ENCODE measurements at places on chromosomes 7 and 10.

- DNase-seq: no peak
Measured at GRCh38 chr10:31536302-31536701, 217.3 kb downstream of the ZEB1 start.

DNA sequence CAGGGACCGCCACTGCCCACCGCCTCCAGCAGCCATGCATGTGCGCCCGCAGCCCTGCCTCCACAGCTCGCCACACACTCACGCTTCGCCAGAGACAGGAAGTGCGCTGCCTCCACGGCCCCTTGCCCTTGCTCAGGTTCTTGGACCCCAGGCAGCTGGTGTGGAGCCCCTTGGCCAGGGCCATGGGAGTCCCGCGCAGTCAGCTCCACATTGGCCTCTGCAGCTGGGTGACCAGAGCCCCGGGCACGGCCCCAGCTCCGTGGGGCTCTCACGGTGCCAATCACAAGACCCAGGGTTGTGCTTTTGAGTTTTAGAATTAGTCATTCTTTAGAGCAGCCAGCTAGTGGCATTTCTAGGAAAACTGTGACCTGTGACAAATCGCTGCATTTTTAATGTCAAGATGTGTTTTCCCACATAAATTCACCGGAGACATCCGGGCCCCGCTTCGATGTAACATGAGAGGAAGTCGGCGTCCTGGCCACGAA, 4.3 kb upstream of the UTF1 start:
- no peak for DNase-seq

- DNase-seq: no peak
Measured at GRCh38 chr7:69906283-69906995, 308.2 kb downstream of the AUTS2 start.

DNA sequence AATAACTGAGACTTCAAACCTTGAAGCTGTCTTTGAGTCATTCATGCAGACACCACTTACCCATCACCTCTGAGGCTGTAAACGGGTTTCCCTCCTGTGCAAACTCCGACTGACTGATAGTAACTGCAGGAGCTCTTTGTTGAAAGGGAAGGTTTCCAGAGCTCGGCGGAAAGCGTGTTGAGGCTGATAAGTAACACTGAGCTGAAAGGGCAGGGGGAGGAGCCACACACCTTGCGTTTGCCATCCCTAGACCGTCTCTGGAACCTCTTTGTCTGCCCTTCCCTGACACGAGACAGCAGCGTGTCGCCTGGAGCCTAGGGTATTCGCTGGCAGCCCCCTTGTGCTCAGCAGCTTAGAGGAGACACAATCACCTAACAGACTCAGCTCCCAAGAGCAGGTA, 134.0 kb downstream of the PAXIP1 start:
- DNase-seq: no peak

DNA sequence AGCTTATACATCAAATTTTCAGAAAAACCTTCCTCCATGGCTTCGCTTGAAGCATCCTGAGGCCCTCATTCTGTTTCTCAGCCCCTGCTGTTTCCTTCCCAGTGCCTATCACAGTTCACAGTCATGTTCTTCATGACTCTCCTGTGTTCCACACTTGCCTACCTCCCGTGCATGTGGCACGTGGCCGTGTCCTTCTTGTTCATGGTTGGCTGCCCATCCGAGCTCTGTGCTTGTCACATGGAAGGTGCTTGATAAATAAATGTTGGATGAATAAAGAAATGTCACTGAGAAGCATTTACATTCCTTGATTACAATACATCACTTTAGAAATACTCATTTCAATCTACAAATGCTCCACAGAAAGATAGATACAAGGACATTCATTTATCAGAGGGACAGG, 23.7 kb upstream of the EGFR start:
- DNase-seq: no peak

DNA sequence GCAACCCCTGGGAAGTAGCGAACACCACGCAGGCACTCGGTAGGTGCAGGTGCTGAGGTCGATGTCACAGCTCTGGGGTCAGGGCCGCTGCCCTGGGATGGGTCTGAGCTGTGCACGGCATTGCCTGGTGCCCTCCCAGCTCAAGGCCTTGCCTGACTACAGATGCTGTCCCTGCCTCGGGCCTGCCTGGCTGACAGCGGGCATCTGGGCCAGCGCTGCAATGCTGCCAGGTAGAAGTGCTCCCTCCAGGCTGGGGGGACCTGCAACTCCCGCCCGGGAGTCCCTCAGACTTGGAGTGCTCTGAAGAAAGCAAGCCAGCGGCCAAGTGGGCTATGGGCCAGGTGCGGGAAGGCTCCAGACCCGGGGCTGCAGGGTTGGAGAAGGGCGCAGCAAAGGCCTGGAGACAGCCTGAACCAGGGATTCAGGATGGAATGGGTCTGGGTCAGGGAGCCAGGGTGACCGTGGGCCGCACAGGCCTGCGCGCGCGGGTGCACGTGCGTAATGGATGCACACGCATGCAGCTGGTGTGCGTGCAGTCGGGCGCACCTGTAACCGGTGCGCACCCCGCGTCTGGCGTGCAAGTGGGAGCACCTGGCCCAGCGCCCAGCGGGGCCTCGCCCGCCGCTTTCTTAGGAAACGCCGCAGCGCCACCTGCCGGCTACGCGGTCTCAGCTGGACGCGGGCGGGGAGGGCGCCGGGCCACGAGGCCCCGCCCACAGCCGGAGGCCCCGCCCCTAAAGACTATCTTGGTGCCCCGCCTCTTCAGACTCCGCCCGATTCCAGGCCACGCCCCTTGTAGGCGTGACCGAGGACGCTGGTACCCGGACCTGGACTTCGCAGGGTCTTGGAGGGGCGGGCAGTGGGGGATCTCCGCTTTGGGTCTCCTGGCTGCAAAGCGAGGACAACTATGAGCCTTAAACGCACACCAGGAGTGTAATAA, 46.7 kb downstream of the MICALL2 start:
- peak; percentile 60 for DNase-seq

- no peak for DNase-seq
Measured at GRCh38 chr7:94250987-94251386, 143.7 kb upstream of the COL1A2 start.

GRCh38 chr7:154304231-154304630, 252.0 kb downstream of the DPP6 start:
- DNase-seq: no peak

- no peak for DNase-seq
Measured at GRCh38 chr10:59678884-59679301, 30.8 kb downstream of the SLC16A9 start.

GRCh38 chr10:86167121-86167761, 199.4 kb downstream of the GRID1 start:
- no peak for DNase-seq

GRCh38 chr10:43952760-43953159, 304.1 kb upstream of the ZNF32 start:
- no peak for DNase-seq

- no peak for DNase-seq
Measured at GRCh38 chr7:80641548-80641947, 3.1 kb downstream of the CD36 start.

- DNase-seq: peak; percentile 78
Measured at GRCh38 chr10:124648738-124649137, 95.4 kb downstream of the FAM53B start.

DNA sequence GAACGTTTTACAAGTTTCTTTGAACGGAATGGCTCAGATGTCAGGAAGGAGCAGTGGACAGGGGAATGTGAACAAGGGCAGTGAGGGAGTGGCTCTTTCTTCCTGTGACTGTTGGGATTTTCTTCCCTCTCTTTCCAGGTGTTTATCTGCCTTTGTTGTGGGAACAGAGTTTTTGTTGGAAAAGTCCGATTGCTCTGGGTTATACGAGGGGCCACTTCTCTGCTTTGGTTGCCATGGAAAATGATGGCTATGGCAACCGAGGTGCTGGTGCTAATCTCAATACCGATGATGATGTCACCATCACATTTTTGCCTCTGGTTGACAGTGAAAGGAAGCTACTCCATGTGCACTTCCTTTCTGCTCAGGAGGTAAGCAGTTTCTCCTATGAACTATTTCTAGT, 41.4 kb downstream of the ZRANB1 start:
- peak; percentile 24 for DNase-seq

DNA sequence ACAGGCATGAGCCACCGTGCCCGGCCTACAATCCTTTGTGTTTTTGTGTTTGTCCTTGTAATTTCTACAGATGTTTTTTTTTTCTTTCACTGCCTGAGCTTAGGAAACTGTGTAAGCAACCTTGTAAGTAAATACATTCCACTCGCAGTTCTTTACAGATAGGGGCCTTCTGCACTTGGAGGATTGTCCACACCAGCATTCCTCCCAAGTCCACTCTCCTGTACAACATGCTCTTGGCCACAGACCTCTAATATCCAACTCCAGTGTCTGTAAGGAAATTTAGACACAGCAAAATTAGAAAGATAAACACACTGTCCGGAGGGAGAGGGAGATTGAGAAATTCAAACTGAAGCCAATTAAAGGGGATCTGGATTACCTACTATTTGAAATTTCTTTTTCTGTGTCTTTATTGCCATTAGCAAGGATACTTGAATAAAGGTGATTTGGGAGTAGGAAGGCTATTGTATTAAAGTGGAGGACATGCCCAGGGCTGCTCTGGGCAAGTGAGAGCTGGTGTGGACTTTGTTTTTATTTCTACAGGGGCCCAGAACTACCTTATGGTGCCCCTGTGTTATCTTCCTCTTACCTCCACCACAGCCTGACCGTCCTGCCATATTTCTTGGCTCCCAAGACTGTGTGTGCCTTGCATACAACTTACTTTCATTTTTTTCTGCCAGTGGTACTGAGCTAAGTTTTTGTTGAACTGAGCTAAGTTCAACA, 9.7 kb downstream of the MXI1 start:
- no peak for DNase-seq

- no peak for DNase-seq
Measured at GRCh38 chr7:134029743-134030142, 97.4 kb upstream of the LRGUK start.

DNA sequence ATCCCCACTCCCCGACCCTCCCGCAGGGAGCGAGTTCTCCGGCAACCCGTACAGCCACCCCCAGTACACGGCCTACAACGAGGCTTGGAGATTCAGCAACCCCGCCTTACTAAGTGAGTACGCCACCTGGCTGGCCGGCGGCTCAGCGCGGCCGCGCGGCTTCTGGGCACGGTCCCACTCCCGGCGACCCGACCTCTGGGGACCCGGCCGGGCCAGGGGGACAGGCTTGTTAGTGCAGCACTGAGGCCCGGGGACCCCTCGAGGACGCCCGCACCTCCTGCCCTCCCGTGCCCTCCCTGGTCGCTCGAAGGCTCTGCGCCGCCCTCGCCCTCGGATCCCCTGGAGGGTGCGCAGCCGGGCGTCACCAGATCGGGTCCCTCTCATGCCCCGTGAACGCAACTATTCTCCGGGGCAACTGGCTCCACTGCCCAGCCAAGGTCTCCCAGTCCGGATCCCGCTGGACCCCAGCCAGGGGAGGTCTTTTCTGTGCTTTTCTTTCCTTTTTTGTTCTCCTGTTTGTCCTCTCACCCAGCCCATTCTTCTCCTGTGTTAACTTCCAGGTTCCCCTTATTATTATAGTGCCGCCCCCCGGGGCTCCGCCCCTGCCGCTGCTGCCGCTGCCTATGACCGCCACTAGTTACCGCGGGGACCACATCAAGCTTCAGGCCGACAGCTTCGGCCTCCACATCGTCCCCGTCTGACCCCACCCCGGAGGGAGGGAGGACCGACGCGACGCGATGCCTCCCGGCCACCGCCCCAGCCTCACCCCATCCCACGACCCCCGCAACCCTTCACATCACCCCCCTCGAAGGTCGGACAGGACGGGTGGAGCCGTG, 81.8 kb downstream of the PAX2 start:
- DNase-seq: peak; percentile 51

DNA sequence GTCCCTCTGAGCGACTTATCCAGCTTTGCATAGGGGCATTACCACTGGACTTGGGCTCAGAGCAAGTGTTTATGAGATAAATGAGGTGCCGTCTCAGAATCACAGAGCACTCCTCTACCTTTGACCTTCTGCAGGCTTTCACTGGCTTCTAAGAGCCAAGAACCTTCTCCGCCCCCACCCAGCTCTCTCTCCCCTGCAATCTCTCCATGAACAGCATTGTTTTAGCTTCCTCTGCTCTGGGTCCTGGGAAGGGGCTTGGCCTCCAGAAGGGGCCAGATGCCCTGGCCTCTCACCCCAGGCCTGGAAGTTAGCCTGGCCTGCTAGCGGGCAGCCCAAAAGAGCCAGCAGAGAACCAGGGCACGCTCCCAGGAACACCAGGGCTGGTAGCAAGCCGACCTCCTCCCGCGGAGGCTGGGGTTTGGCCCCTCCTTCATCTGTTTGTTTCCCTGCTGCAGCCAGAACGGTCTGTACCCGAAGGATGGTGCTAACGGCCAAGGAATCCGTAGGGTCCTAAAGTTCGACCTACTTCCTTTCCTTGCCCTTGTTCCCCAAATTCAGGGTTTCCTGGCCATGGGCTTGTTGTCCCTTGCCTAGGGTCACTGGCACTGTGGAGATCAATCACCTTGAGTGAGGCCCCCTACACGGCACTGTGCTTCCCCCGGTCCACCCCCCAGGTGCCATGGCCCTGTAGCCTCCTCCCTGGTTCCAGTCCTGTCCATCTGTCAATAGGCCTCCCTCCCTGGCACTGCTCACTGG, 18.7 kb upstream of the DDIT4 start:
- DNase-seq: peak; percentile 93

DNA sequence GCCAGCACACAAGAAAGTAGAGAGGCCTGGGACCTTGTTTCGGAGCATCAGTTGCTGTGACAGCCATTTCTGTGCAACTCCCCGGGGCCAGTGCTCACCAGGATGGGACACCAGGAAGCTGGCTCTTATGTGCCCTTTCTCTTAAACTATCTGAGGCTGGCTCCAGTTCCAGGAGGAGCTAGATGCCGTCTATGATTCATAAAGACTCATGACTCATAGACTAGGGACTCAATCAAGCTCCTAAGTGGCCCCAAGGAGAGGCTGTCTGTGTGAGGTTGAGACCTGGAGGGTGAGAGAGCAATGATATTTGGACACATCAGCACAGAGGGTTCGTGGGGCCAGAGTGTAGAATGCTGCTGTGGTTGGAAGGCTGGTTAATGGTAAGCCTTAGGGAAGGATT, 580.1 kb downstream of the CCSER2 start:
- DNase-seq: no peak

- DNase-seq: no peak
Measured at GRCh38 chr7:99734987-99735386, at the start of gene CYP3A7. Gene CYP3A7, minus strand, starts transcription at chr7:99735196. Its CDS starts 103 bp downstream, at chr7:99735093.

DNA sequence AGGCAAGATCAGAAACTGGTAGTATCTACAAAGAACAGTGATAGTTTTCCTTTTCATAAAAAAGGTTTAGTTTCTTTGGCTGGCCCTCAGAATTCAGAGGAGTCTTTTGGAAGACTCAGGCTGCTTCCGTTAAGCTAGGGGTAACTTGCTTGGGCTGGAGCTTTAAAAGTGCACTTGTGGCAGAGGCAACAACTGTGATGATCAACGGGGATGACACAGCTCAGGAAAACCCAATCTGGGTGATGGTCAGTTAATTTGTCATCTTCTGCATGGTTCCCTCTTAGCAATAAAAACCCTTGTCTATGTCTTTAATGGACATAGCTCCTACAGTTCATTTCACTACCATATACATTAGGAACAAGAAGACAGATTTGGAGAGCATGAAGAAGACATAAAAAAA, 46.7 kb downstream of the SGMS1 start:
- no peak for DNase-seq

GRCh38 chr7:81207801-81208200, 288.9 kb upstream of the SEMA3C start:
- no peak for DNase-seq

GRCh38 chr7:69738396-69738951, 140.2 kb downstream of the AUTS2 start:
- no peak for DNase-seq

- DNase-seq: no peak
Measured at GRCh38 chr10:67098461-67098860, 172.6 kb downstream of the LRRTM3 start.
